ENCODE measurements at places on chromosomes 16 and 17.

DNA sequence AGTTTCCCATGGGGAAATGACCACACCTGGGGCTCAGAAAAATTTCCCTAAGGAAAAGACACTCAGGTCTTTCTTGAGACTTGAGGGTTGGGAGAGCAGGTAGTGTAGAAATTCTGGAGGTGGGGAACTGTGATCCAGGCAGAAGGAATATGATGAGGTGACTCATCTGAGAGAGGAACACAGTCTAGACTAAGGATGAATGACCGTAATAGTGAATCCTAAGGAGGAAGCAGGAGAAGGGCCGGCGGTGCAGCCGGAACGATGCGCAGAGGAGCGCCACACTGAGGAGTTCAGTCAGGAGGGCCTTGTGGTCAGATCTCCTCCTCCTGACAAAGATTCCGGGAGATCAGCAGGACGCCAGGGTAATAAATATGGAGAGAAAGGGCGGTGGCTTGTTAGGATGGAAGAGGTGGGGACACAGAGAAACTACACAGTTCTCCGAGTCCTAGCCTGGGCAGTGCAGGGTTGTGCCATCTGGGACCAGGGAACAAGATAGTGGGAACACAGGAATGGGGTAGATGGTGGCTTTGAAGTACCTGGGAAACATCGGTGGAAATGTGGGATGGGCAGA is 135.6 kb downstream of the PARN start:
- no peak for DNase-seq

DNA sequence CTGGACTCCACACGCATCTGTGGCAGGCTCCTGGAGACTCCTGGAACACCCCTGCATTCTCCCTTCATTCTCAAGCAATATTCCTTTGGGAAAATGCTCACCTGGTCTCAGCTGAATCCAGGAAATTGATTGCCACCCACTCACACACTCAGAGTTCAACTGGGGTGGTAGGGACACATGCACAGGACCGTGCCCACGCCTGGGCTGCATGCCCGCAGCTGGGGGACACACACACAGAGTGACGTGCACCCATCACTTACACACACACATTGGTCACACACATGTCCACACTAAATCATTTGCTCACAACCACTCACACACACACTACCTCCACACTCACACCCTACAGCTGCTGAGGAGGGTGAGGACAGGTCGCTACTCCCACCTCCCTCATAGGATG is 84.8 kb downstream of the ENGASE start:
- DNase-seq: no peak

GRCh38 chr16:65394281-65394680 is 272.4 kb upstream of the CDH11 start:
- no peak for DNase-seq

DNA sequence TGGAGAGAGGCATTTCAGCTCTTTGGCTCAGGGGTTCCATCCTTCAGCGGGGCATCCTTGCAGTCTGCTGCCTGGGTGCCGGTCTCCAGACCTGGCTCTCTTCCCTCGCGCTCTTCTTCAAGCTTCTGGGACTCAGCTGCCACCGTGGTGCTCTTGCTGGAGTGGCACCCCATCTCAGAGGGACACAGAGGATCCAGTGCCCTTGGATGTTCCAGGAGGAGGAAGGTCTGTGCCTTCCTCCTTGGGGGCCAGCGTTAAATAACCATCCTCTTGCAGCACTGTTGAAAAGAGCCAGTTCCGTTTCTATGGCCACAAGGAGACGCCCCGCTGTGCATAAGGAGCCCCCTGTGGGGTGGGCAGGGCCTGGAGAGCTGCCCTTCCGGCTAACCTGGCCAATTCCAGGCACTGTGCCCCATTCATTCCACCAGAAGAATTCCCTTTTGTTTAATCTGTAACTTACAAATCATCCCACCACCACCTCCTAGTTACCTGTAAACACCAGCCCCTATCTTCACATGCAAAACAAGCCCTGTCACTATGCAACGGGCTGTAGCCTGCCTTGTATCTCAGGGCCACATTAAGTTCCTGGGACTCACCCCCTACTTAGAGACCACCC is 8.6 kb downstream of the CHD9NB start:
- DNase-seq: peak; percentile 90

DNA sequence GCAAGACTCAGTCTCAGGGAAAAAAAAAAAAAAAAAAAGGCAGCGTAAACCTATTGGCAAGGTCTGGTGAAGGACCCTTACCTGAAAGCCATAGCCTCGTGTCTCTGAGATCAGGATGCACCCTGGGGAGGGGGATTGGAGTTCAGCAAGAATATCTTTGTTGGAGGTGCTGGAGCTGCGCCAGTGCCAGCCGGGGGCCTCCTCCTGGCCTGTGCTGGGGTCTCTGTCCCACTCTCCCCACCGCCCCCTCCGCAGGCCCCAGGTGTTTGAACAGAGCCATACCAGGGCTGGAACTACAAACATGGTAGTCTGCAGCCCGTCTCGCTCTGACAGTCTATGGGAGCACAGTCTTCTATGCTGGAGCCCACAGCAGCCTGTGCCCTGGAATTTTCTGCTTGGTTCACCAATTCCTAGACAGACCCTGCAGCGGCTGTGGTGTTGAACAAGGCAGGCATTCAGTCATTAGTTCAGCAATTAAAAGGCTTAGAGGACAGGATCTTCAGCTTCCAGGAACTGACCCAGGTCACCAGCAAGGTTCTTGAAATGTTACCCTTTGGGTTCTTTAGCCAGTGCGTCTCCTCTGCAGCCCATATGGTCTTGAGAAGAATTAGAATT is 42.2 kb upstream of the KIFC3 start:
- no peak for DNase-seq

DNA sequence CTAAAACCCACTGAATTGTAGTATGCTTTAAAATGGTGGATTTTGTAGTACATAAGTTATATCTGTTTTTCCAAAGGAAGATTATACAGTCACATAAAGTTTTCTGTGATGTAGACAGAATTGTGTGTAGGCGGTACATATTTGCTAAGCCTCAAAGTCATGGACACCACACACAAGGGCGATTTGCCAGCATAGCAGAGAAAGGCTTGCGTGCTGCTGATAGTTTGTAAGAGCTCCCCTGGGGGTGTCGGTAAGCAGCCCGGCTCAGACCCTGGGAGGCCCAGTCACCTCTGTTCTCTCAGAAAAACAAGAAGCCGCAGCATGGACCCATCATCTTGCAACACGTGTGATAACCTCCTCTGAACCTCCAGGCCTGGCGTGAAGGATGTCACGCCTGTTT is 38.3 kb upstream of the AKTIP start:
- no peak for DNase-seq

GRCh38 chr17:5355421-5356129 is 63.9 kb downstream of the NUP88 start:
- DNase-seq: no peak

DNA sequence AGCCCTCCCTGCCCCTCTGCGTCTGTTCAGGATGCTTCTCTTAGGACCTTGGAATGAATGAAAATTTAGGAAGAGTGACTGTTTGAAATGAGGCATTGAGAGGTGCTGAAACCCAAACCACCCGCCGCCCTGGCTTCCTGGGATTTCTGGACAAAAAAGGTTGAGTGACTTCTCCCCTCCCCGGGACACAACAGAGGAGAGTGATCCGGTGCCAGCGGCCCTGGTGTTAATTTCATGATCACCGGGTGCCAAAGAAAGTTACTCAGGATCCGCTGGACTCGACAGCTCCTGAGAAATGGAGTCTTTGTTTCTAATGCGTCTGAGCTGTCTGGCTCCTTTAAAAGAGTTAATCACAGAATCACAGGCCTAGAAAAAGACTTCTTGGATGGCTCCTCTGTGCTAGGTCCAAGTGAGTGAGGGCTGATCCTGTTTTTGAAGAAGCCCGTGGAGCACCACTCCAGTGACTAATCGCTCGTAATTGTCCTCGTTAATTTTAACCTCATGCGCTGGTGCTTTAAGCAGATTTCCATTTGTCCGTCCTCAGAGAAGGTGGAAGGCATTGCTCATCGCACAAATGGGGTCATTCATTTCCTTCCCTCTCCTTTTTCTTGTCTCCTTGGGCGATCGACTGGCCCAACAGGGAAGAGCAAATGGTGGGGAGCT is 144.4 kb upstream of the ZFHX3 start:
- no peak for DNase-seq

DNA sequence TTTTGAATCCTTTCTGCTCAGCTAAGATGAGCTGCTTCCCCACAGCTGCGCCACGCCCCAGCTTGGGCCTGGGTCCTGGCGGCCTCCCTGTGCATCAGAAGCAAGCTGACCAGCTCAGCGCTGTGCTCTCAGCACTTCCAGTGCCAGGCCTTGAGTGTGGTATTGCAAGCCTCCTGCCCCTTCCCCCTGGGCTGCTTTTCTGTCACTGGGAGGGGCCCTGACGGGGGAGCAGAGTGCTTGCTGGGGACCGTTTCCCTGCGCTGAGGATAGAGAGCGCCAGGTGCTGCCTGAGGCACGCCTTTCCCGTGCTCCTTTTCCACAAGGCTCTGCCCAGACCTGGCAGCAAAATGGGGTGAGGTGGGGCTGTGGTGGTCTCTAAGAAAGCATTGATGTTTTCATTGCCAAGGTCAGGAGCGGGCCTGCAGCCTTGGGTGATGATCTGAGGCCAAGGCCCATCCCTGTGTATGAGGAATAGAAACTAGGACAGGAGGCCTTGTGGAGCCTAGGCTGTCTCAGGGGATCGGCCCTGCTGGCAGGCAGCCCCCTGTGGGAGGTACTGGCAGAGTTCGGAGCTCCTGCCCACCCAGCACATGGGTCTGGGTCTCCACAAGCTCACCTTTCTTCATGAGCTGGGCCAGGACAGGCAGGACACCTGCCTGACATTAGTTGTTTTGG is 29.7 kb downstream of the POLR3E start:
- no peak for DNase-seq

GRCh38 chr16:27752241-27752640 is 202.3 kb downstream of the KATNIP start:
- DNase-seq: no peak

DNA sequence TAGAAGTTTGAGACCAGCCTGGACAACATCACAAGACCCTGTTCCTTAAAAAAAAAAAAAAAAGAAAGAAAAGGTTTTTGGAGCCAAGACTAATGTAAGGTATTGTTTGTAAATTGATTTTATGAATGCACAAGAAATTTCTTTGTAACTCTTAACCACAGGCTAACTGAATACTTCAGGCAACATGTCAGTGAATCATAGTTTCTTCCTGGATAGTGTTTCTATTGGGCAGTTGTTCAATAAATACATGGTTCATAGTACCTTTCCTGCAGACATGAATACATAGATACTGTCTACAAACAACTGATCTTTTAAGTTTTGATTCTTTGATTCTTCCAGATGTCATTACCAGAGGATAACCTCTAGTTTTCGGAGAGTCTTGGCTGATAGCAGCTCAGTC is 11.6 kb downstream of the DDX42 start:
- DNase-seq: no peak

DNA sequence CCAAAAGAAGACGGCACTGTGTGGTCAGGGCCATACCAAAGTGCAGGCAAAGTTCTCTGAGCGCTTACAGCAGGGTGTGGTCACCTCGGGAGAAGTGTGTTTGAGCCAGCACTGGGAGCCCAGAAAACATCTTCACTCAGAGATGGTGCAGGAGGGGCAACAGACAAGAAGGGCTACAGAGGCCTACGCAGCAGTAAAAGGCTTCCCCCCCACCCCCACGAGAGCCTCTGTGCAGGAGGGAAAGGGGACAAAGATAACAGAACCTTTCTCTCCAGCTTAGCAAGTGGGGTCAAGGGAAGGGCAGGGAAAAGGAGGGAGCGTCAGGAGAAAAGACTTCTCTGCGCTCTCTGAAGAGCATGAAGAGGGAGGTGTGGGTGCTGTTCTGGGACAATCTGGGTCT is 2.8 kb downstream of the VAT1 start:
- DNase-seq: no peak

- DNase-seq: no peak
Observed at GRCh38 chr16:20971401-20971800, 70.8 kb downstream of the LYRM1 start.

DNA sequence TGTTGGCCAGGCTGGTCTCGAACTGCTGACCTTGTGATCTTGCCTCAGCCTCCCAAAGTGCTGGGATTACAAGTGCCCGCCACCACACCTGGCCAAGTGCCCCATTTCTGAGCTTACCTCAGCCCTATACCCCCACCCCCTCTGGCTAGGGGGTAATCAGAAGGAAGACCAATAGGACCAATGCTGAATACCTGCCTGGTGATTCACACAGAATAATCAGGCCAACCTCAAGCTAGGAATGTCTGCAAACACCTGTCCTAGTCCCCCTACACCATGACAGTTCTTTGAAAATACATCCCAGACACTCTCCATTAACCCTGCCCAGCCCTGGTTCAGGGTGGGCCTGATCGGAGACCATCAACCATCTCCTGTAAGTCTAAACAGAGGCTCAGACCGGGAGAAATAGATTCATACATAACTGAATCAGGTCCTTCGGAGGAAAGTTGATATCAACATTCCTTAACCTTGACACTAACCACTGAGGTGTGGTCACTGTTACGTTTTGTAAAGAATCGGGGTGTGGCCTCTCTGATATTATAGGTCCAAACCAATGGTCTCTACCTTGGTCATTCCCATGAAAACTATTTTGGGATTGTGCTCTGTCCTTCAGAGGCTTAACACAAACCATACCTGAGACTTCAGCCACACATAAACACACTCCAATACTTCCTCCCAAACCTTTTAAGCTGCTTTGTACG is 130.8 kb downstream of the GAS7 start:
- no peak for DNase-seq

DNA sequence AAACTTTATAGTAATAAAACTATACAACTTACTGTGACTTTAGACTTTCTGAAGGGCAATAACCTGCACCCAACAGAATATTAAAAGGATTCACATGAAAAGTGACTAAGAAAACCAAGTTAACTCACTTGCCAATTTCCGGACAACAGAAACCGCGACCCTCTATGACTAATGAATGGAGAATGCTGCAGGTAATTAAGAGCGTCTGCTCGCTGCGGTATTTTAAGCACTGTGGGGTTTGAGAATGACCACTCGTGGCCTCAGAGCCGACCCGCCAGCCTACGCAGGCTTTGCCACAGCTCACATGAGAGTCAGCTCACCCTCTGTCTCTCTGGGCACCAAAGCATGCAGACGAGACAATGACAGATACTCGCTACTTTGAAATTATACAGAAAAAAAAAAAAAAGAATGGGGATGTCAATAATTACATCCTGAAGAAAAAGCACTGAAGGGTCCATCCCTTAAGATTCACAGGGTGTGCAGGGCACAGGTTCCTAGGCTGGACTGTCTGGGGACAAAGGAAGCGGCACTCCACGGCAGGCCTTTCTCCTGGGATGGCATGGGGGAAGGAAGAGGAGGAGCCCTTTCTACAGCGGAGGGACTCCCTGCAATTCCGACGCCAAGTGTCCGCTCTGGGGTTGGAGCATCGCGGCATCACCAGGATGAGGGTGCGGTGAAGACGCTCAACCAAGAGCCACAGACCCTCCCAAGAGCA is 35.0 kb downstream of the ZCCHC14 start:
- DNase-seq: no peak

- no peak for DNase-seq
Observed at GRCh38 chr16:87685405-87685755, 80.4 kb downstream of the KLHDC4 start.

GRCh38 chr17:19502517-19502916 is 31.1 kb upstream of the SLC47A1 start:
- no peak for DNase-seq

Measured in iPS-NIHi11 (cell line).